Forelimb muscle (tissue), 1 donor: ENCODE measurements at places on chromosomes 7 and 10.

- no peak for DNase-seq
Measured at GRCh38 chr7:22759721-22760120, 32.7 kb downstream of the IL6 start.

DNA sequence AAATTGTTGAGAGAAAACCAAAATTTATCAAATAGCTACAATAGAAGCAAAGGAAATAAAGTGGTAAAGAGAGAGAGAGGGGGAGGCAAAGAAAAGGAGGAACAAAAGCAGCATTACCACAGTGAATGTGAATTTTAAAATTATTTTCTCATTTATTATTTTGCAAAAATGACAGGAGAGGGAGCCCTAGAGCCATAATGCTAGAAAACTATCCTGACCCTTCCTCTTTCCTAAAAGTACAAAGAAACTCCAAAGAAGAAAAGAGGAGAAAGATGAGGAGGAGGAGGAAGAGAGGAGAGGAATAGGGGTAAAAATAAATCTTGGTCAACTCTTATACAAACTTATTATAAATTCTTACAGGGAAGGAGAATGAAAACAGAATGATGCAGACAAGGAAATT lies 921.5 kb downstream of the NRG3 start:
- no peak for DNase-seq

GRCh38 chr7:94145602-94146001 lies 141.4 kb upstream of the BET1 start:
- DNase-seq: no peak

GRCh38 chr7:117759950-117760640 lies 113.1 kb downstream of the CTTNBP2 start:
- DNase-seq: no peak

DNA sequence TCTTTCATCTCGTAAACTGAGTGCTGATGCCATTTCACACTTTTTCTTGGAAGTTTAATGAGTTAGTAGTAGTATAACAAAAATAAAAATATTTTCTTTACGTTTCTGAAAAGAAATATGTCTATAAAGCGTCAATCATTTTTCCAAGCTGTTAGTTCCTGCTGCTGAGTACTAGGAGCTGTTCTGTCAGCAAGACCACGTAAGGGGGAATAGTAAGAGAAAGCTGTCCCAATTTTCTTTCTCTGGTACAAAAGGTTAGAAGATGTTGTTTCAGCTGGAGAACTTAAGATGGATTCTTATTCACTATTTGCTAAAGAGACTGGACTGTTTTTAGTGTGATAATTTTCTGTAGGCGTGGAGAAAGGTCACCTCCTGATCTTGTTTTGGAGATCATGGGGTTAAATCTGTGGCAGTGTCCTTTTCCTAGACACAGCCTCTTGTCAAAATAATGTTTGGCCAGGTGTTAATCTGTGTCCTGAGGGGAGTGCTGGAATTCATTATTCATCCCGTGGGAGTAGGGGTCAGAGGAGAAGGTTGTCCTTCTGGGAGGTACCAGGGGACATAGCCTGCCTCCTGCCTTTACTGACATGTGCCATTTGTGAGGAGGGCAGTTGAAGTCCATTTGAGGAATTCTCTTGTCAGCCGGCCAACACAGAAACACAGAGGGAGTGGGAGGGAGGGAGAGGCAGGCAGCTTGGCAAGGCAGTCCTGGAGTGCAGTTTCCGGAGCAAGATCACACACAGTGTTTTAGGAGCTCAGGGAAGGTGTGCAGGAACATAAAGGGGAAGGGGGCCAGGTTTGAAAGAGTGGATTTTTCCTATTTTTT lies 368.7 kb downstream of the AUTS2 start:
- DNase-seq: no peak

GRCh38 chr10:101043363-101043707 lies 12.3 kb downstream of the SFXN3 start:
- DNase-seq: no peak

GRCh38 chr10:46787321-46787615 lies 124.0 kb upstream of the PTPN20 start:
- no peak for DNase-seq

DNA sequence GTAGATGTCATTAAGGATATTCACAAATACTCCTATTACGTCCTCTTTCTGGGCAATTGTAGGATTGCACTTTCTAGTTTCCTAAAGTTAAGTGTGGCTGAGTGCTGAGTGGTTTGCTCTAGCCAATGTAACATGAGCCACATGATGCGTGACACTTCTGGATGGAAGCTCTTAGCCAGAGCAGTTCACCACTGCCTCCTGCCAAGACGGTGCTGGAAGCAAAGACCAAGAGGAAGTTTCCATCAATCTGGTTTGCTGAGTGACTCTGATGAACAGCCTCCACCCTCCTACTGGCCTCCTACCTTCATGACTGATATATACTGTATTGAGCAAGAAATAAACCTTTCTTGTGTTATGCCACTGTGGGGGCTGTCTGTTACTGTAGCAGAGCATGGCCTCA lies 318.1 kb downstream of the KCNMA1 start:
- no peak for DNase-seq

DNA sequence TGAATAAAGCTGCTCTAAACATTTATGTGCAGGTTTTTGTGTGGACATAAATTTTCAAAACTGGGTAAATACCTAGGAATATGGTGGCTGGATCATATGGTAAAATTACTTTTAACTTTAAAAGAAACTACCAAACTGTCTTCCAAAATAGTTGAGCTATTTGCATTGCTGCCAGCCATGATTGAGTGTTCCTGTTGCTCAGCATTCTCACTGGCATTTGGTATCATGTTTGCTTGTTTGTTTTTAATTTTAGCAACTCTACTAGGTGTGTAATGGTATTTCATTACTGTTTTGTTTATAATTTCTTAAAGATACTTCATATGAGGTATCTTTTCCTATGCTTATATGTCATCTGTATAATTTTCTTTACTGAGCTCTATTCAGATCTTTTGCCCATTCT lies 143.2 kb downstream of the POLR1F start:
- DNase-seq: no peak

GRCh38 chr10:3248526-3249306 lies 76.1 kb upstream of the PITRM1 start:
- no peak for DNase-seq

DNA sequence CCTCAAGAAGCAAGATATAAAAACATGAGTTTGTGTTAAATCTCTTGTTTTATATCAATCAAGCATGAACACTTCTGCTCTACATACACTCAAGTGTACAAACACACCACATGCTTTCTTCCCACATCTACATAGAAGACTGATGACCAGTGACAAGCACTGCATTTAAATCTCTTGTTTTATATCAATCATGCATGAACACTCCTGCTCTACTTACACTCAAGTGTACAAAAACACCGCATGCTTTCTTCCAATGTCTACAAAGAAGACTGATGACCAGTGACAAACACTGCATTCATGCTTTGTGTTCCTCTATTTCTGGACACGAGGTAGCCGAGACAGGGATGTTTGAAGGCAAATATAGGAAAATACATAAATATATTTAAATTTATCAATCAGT lies 642.0 kb upstream of the PFKP start:
- no peak for DNase-seq

- DNase-seq: no peak
Measured at GRCh38 chr7:151905766-151906165, 28.9 kb upstream of the PRKAG2 start.

DNA sequence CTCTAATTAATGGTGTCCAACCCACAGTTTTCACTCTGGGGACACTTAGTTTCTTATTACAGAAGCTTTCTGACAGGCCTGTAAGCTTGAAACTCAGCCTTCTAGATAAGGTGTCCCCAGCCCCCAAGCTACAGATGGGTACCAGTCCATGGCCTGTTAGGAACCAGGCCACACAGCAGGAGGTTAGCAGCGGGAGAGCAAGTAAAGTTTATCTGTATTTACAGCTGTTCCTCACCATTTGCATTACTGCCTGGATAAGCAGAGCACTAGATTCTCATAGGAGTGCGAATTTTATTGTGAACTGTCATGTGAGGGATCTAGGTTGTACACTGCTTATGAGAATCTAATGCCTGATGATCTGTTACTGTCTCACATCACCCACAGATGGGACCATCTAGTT lies 93.7 kb downstream of the TMEM26 start:
- DNase-seq: no peak
